ENCODE measurements at places on chromosomes 5 and 9.

GRCh38 chr5:140311011-140311467, 8.1 kb upstream of the PFDN1 start:
- no peak for DNase-seq

GRCh38 chr5:151587796-151588555, 3.2 kb downstream of the FAT2 start:
- no peak for DNase-seq

DNA sequence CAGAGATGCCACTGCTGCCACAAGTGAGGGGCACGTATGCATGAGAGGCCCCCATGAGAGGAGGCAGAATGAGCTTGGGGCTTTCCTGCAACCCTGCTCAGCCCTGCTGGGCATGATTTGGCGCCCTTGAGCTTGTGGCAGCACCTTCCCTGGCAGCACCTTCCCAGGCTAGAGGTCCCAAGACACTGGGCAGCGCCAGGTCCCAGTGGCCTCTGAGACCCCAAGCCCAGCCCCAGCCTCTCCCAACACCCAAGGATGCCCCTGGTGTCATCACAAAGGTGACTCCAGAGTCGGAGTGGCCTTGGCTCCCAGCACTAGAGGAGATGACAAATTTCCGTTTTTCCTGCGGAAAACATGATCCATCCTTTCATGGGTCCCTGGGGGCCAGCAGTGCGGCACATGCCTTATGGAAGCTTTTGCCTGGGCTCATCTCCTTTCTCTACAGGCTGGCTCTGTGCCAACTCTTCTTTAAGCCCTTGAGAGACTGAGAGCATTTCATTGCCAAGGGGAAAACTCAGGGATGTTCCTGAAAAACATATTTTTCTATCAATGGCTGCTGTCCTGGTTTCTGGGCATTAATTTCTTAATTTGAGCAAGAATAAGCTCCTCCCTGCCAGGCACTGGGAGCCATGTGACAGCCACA, 77.1 kb upstream of the ADAMTS2 start:
- no peak for DNase-seq

- no peak for DNase-seq
Measured at GRCh38 chr5:42561656-42562055, 138.4 kb downstream of the GHR start.

DNA sequence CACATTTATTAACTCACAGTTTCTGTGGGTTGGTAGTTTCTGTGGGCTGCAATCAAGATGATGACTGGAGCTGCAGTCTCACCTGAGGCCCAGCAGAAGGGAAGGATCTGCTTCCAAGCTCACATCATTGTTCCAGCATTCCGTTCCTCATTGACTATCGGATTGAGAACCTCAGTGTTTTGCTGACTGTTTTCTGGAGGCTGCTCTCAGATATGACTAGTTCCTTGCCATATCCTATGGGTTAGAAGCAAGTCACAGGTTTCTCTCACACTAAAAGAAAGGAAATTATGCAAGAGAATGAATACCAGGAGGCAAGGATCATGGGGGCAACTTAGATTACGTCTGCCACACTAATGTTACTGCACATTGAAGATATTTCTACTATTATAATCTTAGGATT, 6.3 kb upstream of the ERAP1 start:
- no peak for DNase-seq

DNA sequence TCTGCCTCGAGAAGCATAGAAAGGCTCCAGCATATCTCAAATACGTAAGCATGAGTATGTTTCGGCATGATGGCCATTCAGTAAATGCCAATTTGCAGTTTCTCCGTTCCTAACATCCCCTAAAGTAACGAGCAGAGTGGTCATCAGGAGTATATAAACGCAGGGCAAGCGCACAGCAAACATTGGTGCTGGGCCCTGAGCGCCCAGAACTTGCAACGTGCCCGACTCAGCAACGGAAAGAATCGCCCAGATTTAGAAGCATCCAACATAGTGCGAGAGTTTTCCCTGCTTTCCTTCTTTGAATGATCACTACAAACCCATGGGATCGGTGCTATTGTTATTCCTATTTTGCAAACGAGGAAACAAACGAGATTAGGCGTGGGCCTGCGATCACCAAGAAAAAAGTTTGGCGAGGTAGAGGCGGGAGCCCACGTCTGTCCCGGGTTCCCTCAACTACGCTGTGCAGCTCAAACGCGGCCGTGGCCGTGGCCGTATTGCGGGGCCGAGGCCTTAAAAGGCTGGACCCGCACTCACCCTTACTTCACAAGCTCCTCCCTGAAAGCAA, 505 bp downstream of the RPS14 start:
- no peak for DNase-seq

DNA sequence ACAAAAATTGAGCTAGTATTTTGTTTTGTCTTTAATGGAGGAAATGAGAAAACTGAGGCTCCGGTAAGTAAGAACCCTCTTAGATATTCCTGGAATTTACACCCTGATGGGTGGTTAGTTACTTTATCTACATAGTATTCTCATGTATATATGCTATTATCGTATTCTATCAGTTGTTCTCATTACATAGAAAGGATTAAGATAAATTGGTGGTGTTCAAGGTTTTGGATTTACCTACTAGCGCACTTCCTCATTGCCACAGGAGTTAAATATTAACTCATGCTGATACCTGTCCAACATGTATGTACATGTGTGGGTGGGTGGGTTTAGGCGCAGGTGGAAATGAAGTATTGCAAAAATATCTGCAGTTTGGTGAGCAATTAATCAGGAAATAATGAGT, 61.1 kb upstream of the IFNE start:
- no peak for DNase-seq

GRCh38 chr9:111451570-111451969, 32.6 kb downstream of the ECPAS start:
- no peak for DNase-seq

DNA sequence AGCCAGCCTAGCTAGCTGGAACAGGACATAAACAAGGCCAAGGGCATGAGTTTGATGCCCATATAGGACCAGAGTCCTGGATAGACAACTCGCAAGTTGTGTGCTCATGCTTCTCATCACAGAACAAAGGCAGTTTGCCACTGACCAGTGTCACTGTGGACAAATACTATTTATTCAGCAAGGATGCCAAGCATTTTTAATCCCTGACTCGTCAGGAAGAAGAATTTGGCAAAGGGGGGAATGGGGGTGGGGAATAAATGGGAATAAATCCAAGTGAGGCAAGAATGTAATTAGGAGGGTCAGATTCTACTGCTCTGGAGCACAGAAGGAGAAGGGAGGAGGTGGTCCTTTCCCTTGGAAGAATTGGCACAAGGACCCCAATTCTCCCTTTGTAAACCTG, 46.8 kb upstream of the ANKRD55 start:
- DNase-seq: no peak

DNA sequence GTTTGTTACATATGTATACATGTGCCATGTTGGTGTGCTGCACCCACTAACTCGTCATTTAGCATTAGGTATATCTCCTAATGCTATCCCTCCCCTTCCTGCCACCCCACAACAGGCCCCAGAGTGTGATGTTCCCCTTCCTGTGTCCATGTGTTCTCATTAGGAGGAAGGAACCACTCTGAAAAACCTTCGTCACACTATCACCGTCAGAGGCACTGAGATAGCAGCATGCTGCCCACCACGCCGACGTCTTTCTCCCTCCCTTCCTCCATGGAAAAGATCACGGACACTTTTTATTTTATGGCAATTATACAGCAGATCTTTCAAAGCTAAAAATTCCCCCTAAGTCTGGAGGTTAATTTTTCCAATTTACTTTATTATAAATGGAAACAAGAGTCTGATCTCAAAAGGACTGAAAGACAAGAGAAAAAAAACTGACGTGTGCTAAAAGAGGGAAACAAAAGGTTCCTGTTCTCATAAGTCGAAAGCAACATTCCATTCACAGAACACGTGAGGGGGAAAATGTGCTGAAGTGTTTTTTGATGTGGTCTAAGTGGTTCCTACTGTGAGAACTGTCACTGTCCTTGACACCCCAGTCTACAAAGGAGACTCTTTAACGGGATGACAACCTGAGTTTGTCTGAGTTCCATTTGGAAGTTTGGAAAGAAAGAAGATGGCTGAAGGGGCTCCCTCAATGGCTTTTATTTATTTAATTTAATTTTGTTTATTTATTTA, 339.7 kb upstream of the IRX2 start:
- no peak for DNase-seq

- no peak for DNase-seq
Measured at GRCh38 chr9:92965061-92965758, 17.9 kb downstream of the FGD3 start.

DNA sequence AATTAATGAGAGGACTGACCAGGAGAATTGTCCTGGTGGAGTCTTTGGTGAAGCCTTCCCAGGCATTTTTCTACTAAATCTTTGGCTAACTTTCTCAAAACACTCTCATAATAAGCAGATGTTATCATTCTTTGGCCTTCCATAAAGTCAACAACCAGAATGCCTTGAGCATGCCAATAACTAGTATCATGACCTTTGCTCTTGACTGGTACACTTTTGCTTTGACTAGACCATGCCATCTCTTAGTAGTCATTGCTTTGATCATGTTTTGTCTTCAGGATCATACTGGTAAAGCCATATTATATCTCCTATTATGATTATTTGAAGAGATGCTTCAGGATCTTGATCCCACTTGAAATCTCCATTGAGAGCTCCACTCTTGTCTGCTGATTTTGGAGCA, 506.9 kb downstream of the ELAVL2 start:
- no peak for DNase-seq

- DNase-seq: no peak
Measured at GRCh38 chr9:8799615-8800014, 1000.0 kb upstream of the DMAC1 start.

DNA sequence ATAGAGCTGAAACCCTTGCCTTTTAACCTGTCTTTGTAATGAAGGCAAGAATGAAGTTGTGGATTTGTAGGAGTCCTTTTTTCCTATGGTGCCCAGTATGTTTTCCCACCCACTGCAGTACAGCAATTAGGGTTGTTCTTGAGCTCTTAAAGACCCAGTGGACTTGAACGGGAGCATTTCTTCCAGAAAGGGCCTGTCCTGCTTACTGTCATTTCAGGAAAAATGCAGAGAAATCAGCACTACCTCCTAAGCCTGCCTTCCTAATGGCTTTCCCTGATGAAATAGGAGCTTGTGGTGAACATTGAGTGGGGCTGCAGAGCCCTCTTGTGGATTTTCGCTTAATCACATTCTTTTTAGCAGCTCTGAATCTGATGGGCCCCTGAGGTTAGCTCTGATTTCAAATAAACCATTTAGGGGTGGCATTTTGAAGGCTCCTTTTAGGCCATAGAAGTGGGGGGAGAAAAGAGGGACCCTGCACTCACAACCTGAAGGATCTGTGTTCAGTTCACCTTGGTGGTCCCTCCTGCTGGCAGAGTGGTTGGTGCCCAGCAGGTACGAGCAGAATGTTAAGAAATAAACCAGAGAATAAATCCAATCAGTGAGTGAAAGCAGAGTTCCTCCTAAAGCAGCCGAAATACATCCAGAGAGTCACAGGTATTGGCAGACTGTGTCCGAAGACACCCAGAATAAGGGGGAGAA, 188.0 kb upstream of the KLF9 start:
- peak; percentile 8 for DNase-seq

- DNase-seq: no peak
Measured at GRCh38 chr9:78031893-78032729, 500 bp upstream of the GNAQ start.

DNA sequence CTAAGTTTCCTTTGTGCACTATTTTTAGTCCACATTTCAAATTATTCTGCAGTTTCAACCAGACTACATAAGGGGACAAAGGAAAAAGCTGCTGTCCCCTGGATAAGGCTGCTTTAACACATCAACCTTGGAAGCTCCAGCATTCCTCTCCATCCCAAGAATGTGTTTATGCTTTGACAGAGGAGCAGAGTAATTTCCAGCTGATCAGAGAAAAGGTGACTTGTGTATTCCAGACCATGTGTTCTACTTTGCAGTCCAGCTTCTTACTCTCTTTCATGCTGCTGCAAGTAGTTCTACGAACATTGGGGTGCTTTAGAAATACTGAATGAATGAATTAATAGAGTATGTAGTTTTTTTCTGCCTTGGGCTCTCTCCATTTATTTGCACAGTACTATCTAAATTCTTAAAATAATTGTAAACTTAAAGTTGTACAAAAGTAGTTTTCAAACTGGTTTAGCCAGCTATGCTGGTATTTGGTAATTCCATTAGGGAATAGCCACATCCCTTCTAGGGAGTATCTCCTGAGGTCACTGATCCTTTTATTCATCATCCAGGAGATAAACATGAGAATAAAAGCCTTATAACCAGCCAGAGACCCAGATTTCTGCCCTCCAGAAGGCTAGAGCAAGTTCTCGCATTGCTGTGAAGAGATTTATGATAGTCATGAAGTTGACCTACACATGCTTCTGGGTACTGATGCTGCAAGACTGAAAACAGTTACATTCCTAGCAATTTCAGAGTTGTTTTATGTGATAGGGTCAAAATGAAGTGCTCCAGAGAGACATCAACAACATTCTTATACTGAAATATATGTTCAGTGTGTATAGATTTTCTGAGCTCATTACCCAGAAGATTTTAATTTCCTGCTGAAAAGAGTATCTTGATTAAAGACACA, 215.2 kb downstream of the COMMD10 start:
- no peak for DNase-seq

DNA sequence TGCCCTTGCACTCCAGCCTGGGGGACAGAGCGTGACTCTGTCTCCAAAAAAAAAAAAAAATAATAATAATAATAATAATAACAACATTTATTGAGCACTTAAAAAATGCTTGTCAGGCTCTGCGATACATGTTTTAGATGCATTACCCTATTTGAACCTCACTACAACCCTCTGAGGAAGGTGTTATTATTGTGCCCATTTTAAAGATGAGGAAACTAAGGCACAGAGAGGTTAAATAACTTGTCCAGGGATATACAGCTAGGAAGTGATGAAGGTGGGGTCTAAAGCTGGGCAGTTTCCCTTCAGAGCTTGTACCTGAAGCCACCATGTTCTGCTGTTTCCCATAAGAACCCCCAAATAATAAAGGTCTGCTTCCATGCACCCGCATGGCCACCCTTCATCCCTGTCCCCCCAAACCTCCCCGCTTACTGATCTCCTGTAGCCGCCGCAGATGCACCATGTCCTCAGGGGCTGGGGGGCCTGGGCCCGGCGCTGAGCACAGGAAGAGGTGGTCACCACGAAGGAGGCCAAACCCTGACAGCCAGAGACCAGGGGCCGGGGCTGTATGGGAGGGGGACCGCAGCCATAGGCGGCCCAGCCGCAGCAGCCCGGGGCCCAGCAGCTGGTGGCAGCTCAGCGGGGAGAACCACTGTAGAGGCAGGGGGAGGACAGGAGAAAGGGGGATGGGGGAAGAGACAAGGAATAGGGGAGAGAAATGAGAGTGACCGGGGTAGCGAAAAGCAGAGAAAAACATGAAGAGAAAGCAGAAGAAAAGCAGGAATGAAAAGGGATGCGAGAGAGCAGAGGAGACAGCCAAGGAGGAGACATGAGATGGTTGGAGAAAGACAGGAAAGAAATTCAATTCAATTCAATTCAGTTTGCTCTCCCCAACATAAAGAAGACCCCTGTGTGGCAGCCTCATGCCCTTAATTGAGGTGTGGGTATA, 15.1 kb upstream of the FCHSD1 start:
- no peak for DNase-seq

DNA sequence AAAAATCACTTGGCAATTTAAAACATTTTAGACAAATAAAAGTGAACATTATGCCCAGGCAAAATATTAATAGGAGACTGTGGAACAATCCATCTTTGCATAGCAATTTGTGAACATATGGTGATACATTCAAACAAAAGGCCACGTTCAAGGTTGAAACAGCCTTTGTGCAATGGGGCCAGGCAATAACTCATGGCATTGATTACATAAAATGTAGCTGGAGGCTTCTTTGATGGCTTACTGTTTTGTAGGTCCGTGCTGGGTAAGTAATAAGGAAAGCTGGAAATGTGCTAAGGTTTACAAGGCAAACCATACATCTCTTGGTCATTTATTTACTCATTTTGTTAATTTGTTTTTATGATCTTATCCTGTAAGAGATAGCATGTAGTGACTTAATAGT, 651.8 kb downstream of the KCTD16 start:
- DNase-seq: no peak
